ENCODE measurements at places on chromosomes 5 and 9. TPM values are rescaled to one million over a fixed set of nuclear protein-coding genes. Genes with fewer than 3 reads are reported as not detected.
A peak's percentile ranks its signal among the peaks of the same experiment; 100 is the strongest.

The EIF4EBP3 gene
- total RNA-seq, result 3.6 TPM

- DNase-seq, result no peak
Observed at GRCh38 chr9:102714184-102714583, 280.9 kb upstream of the CYLC2 start.

DNA sequence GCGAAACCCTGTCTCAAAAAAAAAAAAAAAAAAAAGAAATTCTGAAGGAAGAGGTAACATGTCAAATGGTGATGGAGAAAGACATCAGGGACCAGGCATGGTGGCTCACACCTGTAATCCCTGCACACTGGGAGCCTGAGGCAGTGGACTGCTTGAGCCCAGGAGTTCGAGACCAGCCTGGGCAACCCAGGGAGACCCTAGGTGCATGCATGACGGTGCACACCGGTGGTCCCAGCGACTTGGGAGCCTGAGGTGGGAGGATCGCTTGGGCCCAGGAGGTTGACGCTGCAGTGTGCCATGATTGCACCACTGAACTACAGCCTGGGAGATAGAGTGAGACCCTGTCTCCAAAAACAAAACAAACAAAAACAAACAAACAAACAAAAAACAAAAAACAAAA lies 1.8 kb downstream of the ISCA1 start:
- DNase-seq, result no peak

- DNase-seq, result peak; percentile 68
Observed at GRCh38 chr5:153623751-153624450, 133.4 kb downstream of the GRIA1 start.

DNA sequence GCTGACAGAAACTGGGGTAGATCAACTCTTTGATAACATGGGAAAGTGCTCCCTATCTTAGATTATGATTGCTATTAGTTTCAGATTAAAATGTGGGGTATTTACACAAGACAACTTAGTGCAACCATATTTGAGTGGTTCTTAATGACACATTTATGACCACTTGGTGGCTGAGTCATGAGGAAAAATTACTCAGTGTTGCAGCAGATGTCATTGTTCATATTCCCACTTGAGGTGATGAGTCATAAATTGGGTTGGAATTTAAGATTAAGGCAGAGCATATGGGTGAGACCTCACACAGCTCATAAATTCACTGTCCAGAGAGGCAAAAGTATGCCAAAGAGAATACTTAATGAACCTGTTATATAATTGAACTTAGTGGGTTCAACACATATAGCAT lies 408.3 kb downstream of the DMRT2 start:
- peak; percentile 38 for DNase-seq

- DNase-seq, result no peak
Observed at GRCh38 chr5:147340941-147341340, 106.1 kb downstream of the STK32A start.

GRCh38 chr5:88396751-88397281 lies 128.2 kb upstream of the TMEM161B start:
- no peak for DNase-seq

- no peak for DNase-seq
Observed at GRCh38 chr9:133683586-133684120, 47.5 kb downstream of the DBH start.

DNA sequence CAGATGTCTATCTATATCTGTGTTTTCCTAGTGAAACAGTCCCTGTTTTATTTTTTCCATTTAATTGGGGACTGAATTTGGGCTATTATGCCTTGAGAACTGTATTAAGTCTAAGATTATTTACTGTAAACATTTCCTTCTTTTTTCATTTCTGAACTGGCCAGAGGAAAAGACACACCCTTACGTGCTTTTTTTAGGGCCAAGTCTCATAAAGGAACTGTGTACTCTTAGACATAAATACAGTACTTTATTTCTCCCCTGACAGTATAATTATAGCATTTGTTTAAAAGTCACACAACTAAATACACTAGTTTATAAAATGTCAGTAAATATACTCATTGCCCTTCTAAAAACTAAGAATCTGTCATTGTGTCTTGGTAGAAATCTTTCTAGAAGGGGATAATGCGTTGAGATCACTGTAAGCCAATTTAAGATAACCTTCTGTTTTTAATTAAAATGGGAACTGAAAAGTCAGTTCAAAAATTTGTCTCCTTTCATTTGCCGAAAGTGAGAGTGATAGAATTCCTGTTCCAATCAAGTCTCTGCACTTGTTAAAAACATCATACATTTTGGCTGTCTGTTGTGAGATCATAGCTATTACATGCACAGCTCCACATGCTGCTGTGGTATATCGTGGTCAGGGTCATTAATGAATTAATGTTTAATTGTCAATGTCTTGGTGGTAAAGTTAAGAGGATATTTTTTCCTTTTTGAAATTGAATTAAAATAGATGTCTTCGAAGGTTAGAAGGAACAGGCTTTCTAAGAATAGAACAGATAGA lies 132.1 kb downstream of the FOCAD start:
- no peak for DNase-seq

GRCh38 chr9:73325983-73326382 lies 174.3 kb downstream of the ANXA1 start:
- DNase-seq, result no peak

- peak; percentile 81 for DNase-seq
Observed at GRCh38 chr5:179304466-179304865, 40.8 kb downstream of the ADAMTS2 start.

DNA sequence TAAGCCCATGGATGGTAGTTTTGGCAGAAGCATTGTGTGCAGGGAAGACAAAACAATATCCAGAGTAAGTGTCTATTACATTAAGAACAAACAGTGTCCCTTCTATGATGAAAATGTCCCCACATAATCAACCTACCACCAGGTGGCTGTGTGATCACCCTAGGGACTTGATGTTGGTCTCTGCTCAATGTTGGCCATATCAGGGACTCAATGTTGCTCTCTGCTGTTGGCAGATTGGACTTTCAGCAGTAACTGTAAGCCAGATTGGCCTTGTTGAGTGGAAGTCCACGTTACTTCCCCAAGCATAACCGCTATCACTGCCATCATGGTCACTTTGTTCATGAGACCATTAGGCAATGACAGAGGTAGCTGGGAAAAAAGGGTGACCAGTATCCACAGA lies 52.8 kb upstream of the PRSS3 start:
- no peak for DNase-seq

The GARIN3 gene
- not detected for total RNA-seq

GRCh38 chr5:36614657-36615308 lies 8.4 kb downstream of the SLC1A3 start:
- no peak for DNase-seq

DNA sequence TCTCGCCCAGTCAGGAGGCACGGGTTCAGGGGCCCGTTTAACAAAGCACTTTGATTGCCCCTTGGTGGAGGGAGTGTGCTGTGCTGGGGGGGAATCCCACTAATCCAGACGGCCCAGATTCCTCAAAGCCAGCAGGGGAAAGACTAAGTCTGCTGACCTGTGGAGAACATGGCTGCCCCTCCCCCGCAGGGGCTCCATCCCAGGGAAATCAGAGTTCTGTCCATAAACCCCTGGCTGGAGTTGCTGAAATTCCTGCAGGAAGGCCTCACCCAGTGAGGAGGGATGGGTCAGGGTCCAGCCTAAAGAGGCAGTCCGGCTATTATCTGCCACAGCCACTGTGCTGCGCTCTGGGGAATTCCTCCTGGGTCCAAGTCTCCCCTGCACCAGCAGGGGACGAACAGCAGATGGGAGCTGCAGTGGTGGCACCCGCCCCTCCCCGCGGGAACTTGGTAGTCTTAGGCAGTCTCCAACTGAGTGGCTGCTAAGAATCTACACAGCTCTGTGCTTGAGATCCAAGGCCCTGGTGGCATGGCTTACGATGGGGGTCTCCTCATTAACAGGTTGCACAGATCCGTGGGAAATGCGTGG lies 174.0 kb upstream of the DAB2 start:
- no peak for DNase-seq

The HACD4 gene
- 2.1 TPM for total RNA-seq
